ENCODE measurements at places on chromosomes 3 and 15. TPM values are rescaled to one million over a fixed set of nuclear protein-coding genes. Genes with fewer than 3 reads are reported as not detected.

DNA sequence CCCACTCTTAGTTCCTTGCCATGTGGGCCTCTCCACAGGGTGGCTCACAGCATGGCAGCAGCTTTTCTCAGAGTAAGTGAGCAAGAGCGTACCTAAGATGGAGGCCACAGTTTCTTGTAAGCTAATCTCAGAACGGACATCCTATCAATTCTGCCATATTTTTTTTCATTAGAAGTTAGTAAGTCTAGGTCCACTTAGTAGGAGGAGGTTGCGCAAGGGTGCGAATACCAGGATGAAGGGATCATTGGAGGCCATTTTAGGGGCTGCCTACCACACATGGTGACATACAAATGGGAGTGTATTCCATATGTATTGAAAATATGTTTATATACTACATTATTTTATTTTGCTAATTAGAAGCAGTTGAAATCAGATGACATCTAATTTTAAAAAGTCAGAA lies 31.5 kb downstream of the NR1D2 start:
- no peak for DNase-seq
- H3K27ac ChIP-seq = no peak overlapping the region
- no peaks in the 10 kb centered on the region for H3K36me3 ChIP-seq
- no peaks in the 10 kb centered on the region for H3K27me3 ChIP-seq
- no peaks in the 10 kb centered on the region for H3K4me1 ChIP-seq

- H3K27ac ChIP-seq = no peak overlapping the region
- no peak for DNase-seq
- no peak overlapping the region for H3K4me3 ChIP-seq
- no peaks in the 10 kb centered on the region for H3K27me3 ChIP-seq
- H3K36me3 ChIP-seq = no peaks in the 10 kb centered on the region
Observed at GRCh38 chr3:183244219-183244618, 8.8 kb upstream of the B3GNT5 start.

- H3K4me1 ChIP-seq = no peaks in the 10 kb centered on the region
- H3K27me3 ChIP-seq = no peaks in the 10 kb centered on the region
- no peak overlapping the region for H3K4me3 ChIP-seq
- DNase-seq = no peak
- no peak overlapping the region for H3K27ac ChIP-seq
- H3K36me3 ChIP-seq = no peaks in the 10 kb centered on the region
Observed at GRCh38 chr3:182252802-182253201, 540.5 kb upstream of the ATP11B start.

DNA sequence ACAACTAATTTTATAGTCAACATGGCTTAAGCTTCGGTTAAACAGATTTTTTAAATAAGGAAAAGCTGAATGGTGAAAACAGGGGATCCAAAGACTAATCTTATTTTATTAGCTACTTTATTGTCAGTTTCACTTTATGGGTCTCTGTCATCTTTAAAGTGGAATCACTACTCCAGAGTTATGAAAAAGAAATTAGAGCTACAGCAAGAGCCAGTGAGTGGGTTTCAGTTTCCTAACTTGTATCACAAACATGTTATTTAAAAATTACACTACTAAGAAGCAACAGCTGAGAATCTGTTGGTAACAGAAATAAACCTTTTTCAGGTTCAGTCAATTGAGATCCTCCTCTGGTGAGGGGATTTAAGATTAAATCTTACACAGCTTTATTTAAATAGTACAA lies 10.0 kb downstream of the PHC3 start:
- H3K4me1 ChIP-seq = no peaks in the 10 kb centered on the region
- H3K27ac ChIP-seq = no peak overlapping the region
- H3K36me3 ChIP-seq = no peaks in the 10 kb centered on the region
- no peak for DNase-seq
- no peak overlapping the region for H3K4me3 ChIP-seq
- H3K27me3 ChIP-seq = no peaks in the 10 kb centered on the region

GRCh38 chr3:47588053-47588452 lies 9.4 kb upstream of the CSPG5 start:
- no peak overlapping the region for H3K27ac ChIP-seq
- H3K27me3 ChIP-seq = no peaks in the 10 kb centered on the region
- no peaks in the 10 kb centered on the region for H3K36me3 ChIP-seq

The FBXL22 gene
- total RNA-seq = 20.2 TPM

The GOLGA8S gene
- not detected for total RNA-seq

The EPHA3 gene
- 63.0 TPM for total RNA-seq

The SLC38A3 gene
- not detected for total RNA-seq

The THRB gene
- 4.6 TPM for total RNA-seq

The SLC15A2 gene
- 5.6 TPM for total RNA-seq

The FANCD2OS gene
- not detected for total RNA-seq

The CD47 gene
- total RNA-seq = 29.2 TPM

Measured in uterus (tissue), 4 donors.